Activated effector memory CD4-positive, alpha-beta T cell treated with anti-CD3 and anti-CD28 coated beads, Interleukin-2, amount 50 U/mL, for 16 hours (primary cell): ENCODE measurements at places on chromosomes 1 and 21.
A peak's percentile ranks its signal among the peaks of the same experiment; 100 is the strongest.

- DNase-seq = no peak
Measured at GRCh38 chr1:9890224-9890731, 19.8 kb downstream of the CTNNBIP1 start.

DNA sequence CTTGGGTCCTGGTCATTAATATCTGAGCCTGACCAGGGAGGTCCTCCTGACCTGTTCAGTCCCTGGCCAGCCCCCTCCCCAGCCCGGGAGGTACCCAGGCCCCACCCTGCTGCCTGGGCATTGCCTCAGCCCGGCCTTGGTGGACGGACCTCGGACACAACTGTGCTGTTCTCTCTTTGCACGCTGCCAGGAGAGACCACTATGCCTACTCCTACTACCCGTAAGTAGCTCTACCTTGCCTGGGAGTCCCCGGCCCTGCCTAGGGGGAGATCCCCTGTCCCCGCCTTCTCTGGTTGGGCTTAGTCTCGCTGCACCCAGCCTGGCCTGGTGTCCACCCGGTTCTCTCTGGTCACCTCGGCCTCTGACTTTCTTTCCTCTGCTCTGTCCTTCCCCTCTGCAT is 53.2 kb downstream of the PTPRU start:
- DNase-seq = no peak

- no peak for DNase-seq
Measured at GRCh38 chr1:76121850-76122249, 47.3 kb downstream of the ST6GALNAC3 start.

- DNase-seq = no peak
Measured at GRCh38 chr1:60126723-60127122, 53.2 kb upstream of the C1orf87 start.

DNA sequence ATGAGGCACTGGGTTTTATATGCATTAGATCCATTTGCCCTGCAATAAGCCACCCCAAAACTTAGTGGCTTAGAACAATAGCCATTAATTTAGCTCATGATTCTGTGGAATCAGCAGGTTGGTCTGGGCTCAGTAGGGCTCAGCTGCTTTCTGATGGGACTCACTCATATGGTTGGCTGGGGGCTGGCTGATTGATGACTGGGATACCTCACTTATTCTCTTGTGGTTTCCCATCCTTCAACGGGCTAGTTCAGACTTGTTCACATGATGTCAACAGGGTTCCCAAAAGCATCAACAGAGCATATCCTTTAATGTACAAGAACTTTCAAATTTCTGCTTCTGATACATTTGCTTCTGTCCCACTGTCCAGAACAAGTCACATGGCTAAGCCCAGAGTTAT is 43.2 kb downstream of the DNM3 start:
- no peak for DNase-seq

- DNase-seq = no peak
Measured at GRCh38 chr1:198001776-198002408, 84.7 kb downstream of the LHX9 start.

- peak; percentile 62 for DNase-seq
Measured at GRCh38 chr1:36300526-36300925, 5.6 kb upstream of the SH3D21 start.

DNA sequence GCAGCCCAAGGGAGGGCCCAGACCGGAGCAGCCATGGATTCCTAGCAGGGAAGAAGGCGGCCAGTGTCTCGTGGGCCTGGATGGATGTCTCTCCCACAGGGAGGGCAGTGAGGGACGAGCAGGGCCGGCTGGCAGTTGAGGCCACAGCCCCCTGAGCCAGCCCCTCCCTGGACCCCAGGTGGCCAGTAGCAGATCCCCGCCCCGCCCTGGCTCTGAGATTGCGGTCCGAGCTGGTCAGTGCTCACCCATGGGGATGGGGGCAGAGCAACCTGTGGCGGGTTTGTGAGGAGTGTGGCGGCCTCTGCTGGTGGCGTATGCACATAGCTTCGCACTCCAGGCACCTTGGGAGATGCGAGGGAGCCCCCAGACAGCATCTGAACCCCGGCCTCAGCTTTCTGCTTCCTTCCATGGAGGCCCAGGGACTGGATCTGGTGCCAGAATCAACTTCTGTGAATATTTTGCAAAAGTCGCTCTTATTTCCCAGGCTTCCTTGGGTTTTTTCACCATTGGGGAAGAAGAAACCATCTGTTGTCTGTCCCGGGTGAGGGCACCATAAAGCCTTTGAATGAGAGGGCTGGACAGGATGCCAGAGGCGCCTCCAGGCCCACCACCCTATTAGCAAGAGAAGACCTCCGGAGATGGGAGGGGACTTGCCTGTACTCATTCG is 8.4 kb upstream of the KCNN3 start:
- peak; percentile 90 for DNase-seq

- no peak for DNase-seq
Measured at GRCh38 chr1:114746450-114747121, 11.2 kb downstream of the CSDE1 start.

- DNase-seq = no peak
Measured at GRCh38 chr1:4636644-4637380, 17.6 kb upstream of the AJAP1 start.
